ENCODE measurements at places on chromosomes 11 and 22.

DNA sequence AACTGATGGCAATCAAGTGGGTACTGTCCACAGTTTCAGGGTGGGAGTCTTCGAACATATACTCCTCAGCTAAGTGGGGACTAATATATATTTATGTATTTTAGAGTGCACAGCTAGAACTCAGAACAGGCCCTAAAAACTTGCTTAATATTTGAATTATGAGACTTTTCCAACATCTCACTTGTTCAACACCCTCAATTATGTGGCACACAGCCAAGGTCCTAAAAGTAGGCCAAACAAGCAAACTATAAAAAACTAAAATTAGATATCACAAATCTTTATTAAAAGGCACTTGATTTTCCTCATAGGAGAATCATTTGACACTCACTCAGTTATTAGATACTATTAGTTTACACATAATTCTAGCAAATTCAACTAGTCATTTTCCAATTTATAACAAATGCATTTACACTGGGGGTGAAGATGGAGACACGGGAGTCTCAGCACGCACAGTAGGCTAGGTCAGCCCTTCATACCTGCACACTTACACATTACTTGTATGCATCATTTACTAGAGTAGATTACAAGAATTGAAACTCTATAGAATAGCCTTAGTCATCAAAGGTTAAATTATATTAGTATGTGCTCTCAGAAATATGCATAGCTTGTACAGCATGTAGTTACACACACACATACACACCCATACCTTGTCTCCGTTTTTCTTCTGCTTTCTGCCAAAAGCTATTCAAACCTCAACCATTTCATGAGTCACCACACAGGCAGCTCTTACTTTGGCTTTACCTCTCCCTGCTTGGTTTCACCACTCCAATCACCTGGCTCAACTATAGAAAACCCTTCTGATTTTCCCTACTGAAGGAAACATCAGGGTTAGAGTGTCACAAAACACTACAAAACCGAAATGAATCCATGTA, 171.5 kb downstream of the SBF2 start:
- no peak for DNase-seq

GRCh38 chr11:78138694-78139421, 568 bp downstream of the ALG8 start:
- peak; percentile 68 for DNase-seq

- no peak for DNase-seq
Measured at GRCh38 chr11:14927146-14927545, 35.1 kb upstream of the CYP2R1 start.

- DNase-seq = no peak
Measured at GRCh38 chr22:37212174-37212906, at the start of gene SSTR3. Gene SSTR3, minus strand, starts transcription at chr22:37212477. Its CDS starts 4,674 bp downstream, at chr22:37207803.

DNA sequence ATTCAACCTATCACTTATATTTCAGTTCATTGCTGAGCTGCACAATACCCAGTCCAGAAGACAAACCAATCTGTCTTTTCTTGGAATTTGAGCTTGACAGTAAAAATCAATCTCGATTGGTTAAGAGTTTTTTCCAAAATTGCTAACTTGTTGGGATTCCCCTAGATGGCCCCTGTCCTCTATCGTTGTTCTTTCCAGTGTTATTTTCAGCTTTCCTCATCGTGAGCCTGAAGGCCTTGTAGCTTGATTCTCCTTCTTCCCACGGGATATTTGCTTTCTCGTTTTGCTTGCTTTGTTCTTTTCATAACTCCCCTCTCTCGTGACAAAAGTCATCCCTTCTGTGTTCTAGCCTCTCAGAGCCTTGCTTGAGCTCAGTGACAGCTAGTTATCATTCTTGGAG, 3.1 kb downstream of the OR8B8 start:
- DNase-seq = no peak

GRCh38 chr11:47620836-47621378, 21.5 kb downstream of the MTCH2 start:
- no peak for DNase-seq

GRCh38 chr11:126456089-126456488, 100.6 kb downstream of the ST3GAL4 start:
- DNase-seq = no peak

GRCh38 chr11:101407324-101407723, 176.5 kb downstream of the TRPC6 start:
- no peak for DNase-seq

DNA sequence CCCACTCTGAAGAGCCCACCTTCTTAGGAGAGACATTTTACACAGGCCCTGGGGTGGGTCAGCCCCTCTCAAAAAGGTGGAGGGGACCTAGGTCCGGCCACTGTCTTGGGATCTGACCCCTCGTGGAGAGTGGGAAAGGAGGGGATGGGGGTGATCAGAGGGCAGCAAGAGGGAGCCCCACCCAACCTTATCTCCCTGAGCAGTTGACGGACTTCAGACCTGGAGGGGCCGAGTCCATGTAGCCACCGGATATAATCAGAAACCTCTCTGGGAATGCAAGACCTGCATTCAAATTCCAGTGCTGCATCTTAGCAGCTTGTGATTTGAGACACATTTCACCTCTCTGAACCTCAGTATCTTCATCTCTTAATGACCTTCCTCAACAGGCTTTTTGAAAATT, 44.0 kb downstream of the TP53I11 start:
- no peak for DNase-seq

DNA sequence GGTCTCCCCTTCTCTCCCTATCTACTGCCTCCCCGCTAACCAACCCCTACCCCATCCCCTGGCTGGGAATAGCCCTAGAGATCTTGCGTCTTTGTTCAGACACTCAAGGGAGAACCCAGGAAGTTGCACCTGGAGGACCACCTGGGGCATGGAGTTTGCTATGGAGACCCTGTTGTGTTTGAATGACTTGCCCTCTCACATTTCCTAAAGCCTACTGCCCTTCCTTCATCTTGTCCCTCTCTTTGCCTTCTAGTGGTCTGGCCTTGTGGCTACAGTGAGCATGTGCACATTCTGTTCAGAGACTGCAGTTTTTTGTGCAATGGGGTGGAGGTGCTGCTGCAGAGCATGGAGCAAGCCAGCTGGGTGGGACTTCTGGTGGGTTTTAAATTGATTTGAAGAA, 42.5 kb downstream of the ZNRF3 start:
- DNase-seq = no peak

DNA sequence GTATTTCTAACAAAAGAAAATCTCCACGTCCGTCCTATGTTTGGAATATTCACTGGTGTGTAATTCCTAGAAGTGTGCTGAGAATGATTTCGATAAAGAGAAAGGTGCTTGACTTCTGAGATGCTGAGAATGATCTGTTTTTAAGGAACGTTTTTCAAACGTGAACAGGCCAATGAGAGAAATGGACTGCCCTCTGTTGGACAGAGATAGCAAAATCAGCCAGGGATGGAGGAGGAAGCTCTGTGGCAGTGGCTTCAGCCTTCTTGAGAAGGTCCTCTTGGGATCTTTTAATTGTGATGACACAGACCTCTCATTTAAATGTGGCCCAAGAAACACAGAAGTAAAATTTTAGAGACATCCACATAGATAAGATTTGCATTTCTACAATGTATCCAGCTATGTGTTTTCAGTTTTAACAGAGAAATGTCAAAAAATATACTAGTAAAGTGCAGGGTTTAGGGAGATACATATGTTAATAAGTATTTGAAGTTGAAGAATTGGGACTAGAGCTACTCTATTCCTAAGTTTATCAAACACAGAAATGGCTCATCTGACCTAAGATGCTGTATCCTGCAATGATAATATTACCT, 84.0 kb upstream of the RCN1 start:
- no peak for DNase-seq

Data from NCI-H510A treated with DMSO at 0.1 percent for 48 hours (cell line).